ENCODE measurements at places on chromosomes 1 and 21.

- DNase-seq: no peak
These were observed 214.5 kb upstream of the PLD5 start for GRCh38 chr1:242738702-242739645.

- peak; percentile 65 for DNase-seq
These were observed 7.1 kb upstream of the CPLANE2 start for GRCh38 chr1:16243936-16244649.

GRCh38 chr1:1063261-1063944 is 10.7 kb downstream of the RNF223 start:
- DNase-seq: no peak

DNA sequence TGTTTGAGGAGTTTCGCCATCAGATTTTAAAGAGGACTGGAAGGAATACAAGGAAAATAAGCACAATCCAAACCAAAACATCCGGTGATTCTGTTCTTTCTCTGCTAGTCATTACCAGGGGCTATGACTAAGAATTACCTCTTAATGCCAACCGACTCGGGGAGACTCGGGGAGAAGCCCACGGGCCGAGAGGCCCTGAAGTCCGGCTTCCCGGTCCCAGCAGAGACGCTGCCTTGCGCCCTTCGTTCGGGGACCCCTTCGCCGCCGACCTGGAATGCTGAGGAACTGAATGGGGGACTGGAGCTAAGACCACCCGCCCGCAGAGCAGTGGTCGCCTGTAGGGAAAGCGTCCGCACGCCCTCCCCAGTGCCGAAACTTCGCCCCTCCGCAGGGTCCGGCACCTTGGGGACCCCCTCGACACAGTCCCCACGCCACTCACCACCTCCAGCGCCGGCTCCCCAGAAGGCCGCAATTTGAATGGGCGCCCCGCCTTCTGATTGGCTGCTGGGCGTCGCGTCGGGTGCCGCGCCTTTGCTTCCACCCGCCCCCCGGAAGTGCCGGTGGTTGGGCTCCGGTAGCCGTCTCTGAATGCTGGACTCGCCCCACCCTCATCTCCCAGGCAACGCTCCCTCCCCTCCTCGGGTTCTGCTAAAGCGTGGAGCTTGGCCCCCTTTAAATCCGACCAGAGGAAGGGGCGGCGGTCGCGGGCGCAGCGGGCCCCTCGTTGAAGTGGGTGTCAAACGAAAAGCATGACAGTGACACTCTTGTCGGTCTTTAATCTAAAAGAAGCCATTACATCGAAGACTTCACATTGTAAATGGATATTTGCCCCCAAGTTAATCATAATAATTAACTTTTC is at the start of gene KIF14:
Gene KIF14, minus strand, starts transcription at position 479 of the 859 bp plus-strand sequence. CDS start 2,028 bp downstream, outside the sequence.
- peak; percentile 55 for DNase-seq

DNA sequence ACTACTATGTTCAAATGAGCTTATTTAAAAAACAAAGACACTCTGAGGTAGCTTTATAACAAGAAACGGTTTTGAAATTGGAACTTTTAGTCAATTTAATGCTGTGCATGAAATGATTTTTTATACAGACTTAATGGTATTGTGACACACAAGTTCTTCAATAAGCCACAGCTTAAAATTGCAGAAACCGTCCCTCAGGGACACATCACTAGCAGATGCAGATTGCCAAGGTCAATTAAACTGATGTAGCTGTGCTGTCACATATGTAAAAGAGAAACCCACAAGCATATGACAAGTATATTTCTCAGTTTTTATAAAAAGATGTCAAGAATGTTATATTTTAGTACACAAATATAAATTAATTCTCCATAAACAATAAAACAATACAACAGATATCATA is 366.9 kb downstream of the DPYD start:
- DNase-seq: no peak

- DNase-seq: no peak
These were observed 22.7 kb downstream of the ZBTB8OS start for GRCh38 chr1:32627596-32628162.

GRCh38 chr1:27070390-27071048 is 57.9 kb upstream of the TENT5B start:
- DNase-seq: no peak

GRCh38 chr1:55529017-55529416 is 313.9 kb upstream of the USP24 start:
- no peak for DNase-seq

DNA sequence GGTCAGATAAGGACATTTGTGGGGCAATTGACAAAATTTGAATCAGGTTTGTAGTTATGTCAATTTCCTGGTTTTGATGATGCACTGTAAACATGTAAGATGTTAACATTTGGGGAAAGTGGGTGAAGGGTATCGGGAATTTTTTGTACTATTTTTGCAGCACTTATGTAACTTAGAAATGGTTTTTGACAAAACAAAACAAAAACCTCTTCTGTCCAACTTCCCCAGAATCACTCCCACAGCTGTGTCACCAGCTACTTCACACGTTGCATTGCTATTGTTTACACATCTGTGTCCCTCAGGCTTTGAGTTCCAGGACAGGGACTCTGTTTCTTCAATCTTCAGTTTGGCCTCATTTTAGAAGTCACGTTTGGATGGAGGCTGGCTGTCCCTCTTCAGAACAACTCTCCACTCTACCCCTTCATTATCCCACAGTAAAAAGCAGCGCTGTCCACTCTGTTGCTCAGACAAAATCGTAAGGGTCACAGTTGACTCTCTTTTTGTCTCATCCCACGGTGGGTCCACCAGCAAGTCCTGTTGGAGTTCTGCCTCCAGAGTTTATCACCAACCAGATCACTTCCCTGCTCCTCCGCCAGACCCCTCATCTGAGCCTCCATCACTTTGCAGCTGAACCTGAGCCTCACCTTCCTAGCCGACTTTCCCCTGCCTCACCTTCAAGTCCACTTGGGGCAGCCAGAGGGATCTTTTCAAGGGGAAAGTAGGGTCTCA is 63.2 kb downstream of the NENF start:
- DNase-seq: no peak

- no peak for DNase-seq
These were observed 46.7 kb downstream of the EPS15 start for GRCh38 chr1:51472359-51472758.

- DNase-seq: no peak
These were observed 17.1 kb upstream of the TMEM9 start for GRCh38 chr1:201171063-201172036.

- no peak for DNase-seq
These were observed 42.0 kb downstream of the PROX1 start for GRCh38 chr1:214029796-214030195.

DNA sequence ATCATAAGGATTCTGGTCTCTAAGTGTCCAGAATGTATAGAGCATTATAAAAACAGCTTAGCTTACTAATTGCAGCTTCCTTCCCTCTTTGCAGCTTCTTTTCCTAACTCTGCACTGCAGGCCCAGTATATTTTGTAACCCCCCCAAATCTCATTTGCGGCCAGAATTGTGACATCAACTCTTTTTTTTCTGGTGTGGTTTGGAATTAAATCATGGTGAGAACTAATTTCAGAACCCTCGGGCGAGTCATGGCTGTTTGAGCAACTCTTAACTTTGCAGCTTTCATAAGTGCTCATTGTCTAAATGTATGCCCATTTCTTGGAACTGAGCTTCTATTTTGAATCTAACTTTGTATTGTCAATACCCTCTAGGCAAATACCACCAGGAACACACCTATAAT is 187.4 kb downstream of the CYYR1 start:
- DNase-seq: no peak

- no peak for DNase-seq
These were observed 5.9 kb upstream of the PAFAH2 start for GRCh38 chr1:26003756-26004155.

DNA sequence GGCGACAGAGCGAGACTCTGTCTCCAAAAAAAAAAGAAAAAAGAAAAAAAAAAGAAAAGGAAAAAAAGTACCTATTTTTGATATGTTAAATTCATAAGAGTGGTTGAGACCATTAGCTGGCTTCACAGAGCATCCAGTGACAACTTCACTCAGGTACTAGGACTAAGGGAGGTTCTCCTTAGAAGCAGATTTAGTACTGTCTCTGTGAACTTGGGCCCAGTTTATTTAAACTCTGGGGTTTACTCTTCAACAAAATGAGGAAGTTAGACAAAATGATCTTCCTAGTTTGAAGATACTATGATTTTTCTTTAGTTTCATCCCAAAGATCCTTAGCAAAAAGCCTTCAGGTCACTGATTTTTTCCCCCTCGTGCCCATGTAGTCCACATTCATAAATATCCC is 21.2 kb downstream of the MACO1 start:
- DNase-seq: no peak
